Upper lobe of right lung (tissue), 1 donor: ENCODE measurements at places on chromosomes 5 and 9. TPM values are rescaled to one million over a fixed set of nuclear protein-coding genes. Genes with fewer than 3 reads are reported as not detected.

- H3K4me3 ChIP-seq: no peak overlapping the region
- no peak overlapping the region for H3K27ac ChIP-seq
- H3K36me3 ChIP-seq: no peaks in the 10 kb centered on the region
- no peak for DNase-seq
- no peaks in the 10 kb centered on the region for H3K4me1 ChIP-seq
Observed at GRCh38 chr5:106392766-106393165, 1278.0 kb downstream of the EFNA5 start.

DNA sequence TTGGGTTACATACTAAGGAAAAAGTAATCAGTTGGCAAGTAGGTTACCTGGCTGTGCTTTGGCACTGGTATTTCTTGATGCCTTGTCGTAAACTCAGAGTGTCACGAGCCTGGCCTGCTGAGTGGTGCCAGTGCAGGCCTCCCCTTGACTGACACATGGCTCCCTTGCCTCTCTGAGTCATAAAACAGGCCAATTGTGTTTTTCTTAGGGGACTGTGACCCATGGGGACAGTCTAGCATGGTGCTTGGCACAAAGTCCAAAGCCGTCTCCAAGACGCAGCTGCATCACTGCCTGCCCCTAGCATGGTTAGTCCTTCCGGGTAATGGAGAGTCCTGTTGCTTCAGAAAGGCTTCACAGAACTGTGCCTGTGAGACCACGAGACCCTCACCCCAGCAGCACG, 132.5 kb downstream of the MVB12B start:
- H3K36me3 ChIP-seq: no peaks in the 10 kb centered on the region
- no peaks in the 10 kb centered on the region for H3K27me3 ChIP-seq
- no peak overlapping the region for H3K4me3 ChIP-seq
- no peak overlapping the region for H3K27ac ChIP-seq
- H3K4me1 ChIP-seq: no peaks in the 10 kb centered on the region
- no peak for DNase-seq

DNA sequence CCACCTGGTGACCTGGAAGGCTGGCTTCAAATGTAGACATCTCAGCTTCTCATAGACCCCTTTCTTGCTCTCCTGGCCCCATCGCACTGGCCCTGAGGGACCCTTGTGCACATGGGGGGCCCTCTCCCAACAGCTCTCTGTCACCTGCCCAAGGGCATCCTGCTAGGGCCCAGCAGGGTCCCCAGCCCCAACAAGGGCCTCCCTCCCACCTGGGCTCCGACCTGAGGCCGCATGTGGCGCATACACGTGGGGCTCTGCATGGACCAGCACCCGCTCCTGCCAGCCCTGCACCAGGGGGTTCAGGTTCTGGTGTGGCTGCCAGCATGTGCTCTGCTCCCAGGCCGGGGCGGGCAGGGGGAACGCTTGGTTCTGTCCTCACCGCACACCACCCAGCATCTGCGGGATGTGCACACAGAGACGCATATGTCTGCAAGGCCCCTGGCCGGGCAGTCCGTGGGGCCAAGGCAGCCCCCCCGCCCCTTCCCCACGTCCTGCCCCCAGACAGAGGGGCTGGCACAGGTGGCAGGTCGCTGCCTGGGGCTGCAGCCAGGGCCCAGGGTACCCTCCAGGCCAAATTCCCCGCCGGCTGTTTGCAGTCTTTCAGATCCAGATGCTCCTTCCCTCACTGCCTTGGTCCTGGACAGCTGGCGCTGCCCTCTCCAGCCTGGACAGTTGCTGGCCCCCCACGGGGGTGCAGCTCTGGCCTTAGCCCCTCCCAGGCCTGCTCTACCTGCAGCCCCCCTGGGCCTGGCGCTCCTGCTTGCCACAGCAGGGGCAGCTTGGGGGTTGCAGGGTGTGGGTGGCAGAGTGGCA, 17.9 kb upstream of the NRARP start:
- H3K27ac ChIP-seq: peak overlapping the region; percentile 6
- no peak overlapping the region for H3K4me3 ChIP-seq
- peaks cover 16% of the 10 kb centered on the region for H3K27me3 ChIP-seq
- DNase-seq: no peak

GRCh38 chr9:85510830-85511504, 230.8 kb downstream of the AGTPBP1 start:
- DNase-seq: no peak
- H3K4me1 ChIP-seq: no peaks in the 10 kb centered on the region
- no peaks in the 10 kb centered on the region for H3K27me3 ChIP-seq

- no peak for DNase-seq
- H3K36me3 ChIP-seq: no peaks in the 10 kb centered on the region
- no peak overlapping the region for H3K27ac ChIP-seq
- H3K4me1 ChIP-seq: no peaks in the 10 kb centered on the region
- no peak overlapping the region for H3K4me3 ChIP-seq
- no peaks in the 10 kb centered on the region for H3K27me3 ChIP-seq
Observed at GRCh38 chr5:139524446-139524845, 36.7 kb upstream of the UBE2D2 start.

GRCh38 chr5:6236170-6236793, 142.1 kb downstream of the MED10 start:
- no peaks in the 10 kb centered on the region for H3K4me1 ChIP-seq
- H3K27me3 ChIP-seq: no peaks in the 10 kb centered on the region
- no peak for DNase-seq

DNA sequence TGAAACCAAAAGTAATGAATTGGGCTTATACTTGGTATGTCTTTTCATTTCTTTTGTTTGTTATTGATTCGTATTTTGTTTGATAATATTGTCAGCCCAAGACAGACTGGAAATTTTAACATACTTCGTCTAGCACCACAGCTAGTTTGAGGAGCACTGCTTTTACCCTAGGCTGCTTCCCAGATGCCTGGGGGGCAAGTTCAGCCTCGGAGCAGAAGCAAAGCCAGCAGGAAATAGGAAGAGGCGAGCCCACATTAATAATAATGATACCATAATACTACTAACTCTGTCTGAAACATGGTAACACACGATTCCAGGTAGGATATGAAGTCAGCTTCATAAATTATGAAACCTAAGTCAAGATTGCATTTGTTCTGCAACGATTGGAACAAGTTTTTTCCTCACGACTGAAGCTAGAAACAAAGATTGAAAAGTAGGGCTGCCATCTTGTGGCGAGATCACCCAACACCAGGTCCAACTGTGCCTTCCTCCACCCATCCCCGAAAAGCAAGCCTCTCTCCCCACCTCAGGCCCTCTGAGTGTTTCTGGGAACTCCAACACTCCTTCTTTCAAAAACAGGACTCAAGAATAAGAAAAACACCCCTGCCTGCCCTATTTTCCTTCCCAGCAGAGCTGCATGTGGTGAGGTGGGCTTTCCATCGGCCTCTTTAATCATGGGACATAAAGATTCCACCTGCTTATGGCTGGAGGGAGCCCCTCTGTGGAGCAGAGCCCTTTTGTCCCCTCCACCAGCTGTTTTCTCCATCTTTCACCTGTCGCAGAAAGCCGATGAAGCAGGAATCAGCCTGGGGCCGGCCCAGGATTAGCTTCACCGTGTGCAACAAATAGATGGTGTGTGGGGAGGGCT, 236.4 kb downstream of the CAAP1 start:
- H3K36me3 ChIP-seq: no peaks in the 10 kb centered on the region
- no peak overlapping the region for H3K27ac ChIP-seq
- no peak for DNase-seq
- no peaks in the 10 kb centered on the region for H3K4me1 ChIP-seq

- no peaks in the 10 kb centered on the region for H3K36me3 ChIP-seq
- no peaks in the 10 kb centered on the region for H3K4me1 ChIP-seq
- no peak overlapping the region for H3K27ac ChIP-seq
- H3K4me3 ChIP-seq: no peak overlapping the region
- H3K27me3 ChIP-seq: no peaks in the 10 kb centered on the region
- no peak for DNase-seq
Observed at GRCh38 chr5:15959370-15960164, 220.0 kb downstream of the MARCHF11 start.

DNA sequence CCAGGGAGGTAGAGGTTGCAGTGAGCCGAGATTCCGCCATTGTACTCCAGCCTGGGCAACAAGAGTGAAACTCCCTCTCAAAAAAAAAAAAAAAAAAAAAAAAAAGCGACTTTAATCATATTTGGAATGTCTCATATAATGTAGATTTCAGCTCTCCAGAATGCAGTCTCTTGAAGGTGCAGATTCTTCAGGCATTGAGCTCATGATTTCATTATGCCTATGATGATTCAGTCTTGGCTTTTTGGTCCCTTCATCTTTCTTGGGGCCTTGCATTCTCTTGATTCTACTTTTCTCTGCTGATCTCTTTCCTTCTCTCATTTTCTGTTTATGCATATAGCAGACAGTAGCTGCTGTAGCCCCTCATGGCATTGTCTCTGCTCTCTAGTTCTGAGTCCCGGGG, 22.9 kb downstream of the KDM4C start:
- H3K27me3 ChIP-seq: no peaks in the 10 kb centered on the region
- peaks cover 14% of the 10 kb centered on the region for H3K4me1 ChIP-seq
- H3K27ac ChIP-seq: no peak overlapping the region
- DNase-seq: no peak
- no peaks in the 10 kb centered on the region for H3K36me3 ChIP-seq
- H3K4me3 ChIP-seq: no peak overlapping the region

DNA sequence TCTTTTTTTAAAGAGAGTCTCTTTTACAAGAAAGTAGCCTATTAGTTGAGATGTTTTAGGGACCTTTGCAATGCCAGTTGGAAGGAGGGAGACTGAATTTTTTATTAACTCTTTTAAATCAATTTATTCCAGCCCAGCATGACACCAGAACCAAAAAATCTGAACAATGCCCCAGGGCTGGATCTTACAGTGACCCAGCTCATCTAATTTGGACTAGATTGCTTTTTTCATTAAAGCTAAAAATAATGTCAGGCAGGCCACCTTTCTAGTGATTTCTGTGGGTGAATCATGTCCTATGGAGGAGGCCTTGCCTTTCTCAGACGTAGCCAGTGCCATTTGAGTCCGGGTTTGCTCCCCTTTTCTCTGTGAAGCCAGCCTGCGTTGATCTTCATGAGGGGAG, 38.8 kb downstream of the MAP1B start:
- H3K27ac ChIP-seq: no peak overlapping the region
- no peaks in the 10 kb centered on the region for H3K27me3 ChIP-seq
- H3K4me1 ChIP-seq: no peaks in the 10 kb centered on the region
- no peak for DNase-seq
- H3K4me3 ChIP-seq: no peak overlapping the region

GRCh38 chr5:57316798-57317327, 143.0 kb downstream of the GPBP1 start:
- H3K4me3 ChIP-seq: no peak overlapping the region
- H3K27me3 ChIP-seq: no peaks in the 10 kb centered on the region
- DNase-seq: no peak
- peaks cover 9% of the 10 kb centered on the region for H3K4me1 ChIP-seq

DNA sequence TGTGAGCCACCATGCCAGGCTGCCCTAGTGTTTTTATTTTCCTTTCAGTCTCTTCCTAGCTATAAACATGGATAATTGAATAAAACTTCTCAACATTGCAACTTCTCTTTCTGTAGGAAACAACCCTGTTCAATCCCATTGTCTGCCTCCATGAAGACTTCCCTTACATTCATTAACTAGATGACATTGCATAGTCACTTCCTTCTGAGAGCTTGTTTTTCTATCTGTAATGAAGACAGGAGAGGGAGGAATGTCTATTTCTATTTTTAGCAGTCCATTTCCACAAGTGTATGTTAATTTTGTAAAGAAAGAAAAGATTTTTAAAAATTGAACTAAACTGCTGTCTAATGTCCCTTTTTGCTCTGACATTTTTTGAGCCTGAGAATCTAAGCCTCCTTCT, 55.6 kb upstream of the MELK start:
- no peaks in the 10 kb centered on the region for H3K27me3 ChIP-seq
- H3K4me3 ChIP-seq: no peak overlapping the region
- H3K4me1 ChIP-seq: no peaks in the 10 kb centered on the region

GRCh38 chr5:96017951-96018350, 56.3 kb upstream of the ELL2 start:
- no peaks in the 10 kb centered on the region for H3K36me3 ChIP-seq
- H3K4me1 ChIP-seq: no peaks in the 10 kb centered on the region
- no peak overlapping the region for H3K27ac ChIP-seq
- DNase-seq: no peak

DNA sequence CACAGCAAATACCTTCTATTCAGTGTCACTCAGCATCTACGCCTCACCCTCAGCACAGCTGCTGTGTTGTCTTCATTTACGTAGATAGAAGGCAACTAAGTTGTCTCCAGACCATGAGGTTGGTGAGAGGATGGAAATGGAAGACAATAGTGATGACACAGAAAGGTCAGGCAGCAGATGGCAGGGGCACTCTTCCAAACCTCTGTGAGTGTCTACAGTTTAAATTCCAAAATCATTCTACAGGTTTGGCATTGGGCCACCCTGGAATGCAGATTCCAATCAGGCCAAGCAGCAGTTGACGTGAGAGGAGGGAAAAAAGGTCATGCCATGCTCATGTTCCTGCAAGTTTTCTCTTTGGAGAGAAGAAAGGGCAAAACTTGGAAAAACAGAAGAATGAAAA, 68.7 kb upstream of the ADAMTSL1 start:
- DNase-seq: no peak
- no peaks in the 10 kb centered on the region for H3K27me3 ChIP-seq
- no peak overlapping the region for H3K27ac ChIP-seq

- no peak for DNase-seq
- H3K36me3 ChIP-seq: no peaks in the 10 kb centered on the region
- no peak overlapping the region for H3K27ac ChIP-seq
- peaks cover 14% of the 10 kb centered on the region for H3K4me1 ChIP-seq
- H3K27me3 ChIP-seq: no peaks in the 10 kb centered on the region
- H3K4me3 ChIP-seq: no peak overlapping the region
Observed at GRCh38 chr5:57447658-57448057, 35.0 kb downstream of the ACTBL2 start.

DNA sequence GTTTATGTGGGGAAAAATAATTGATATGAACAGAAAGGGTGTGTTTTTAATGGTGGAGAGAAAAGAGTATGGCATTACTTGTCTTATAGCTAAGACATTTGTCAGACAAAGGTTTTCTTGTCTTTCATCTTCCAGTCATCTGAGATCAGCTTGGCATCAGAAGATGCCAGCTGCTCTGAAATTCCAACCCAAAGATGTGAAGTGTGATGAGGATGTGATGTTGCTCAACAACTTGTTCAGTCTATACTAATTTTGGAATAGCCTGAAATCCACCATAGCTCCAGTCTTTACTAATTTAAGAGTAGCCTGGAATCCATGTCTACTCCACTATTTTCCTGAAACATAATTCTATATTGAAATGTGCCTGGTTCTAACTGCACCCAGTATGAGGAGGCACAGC, 182.3 kb downstream of the CFAP90 start:
- no peaks in the 10 kb centered on the region for H3K27me3 ChIP-seq
- DNase-seq: no peak
- H3K4me3 ChIP-seq: no peak overlapping the region

- DNase-seq: no peak
- no peaks in the 10 kb centered on the region for H3K4me1 ChIP-seq
- no peak overlapping the region for H3K27ac ChIP-seq
Observed at GRCh38 chr5:158265931-158266700, 407.2 kb upstream of the CLINT1 start.

CER1 gene
- total RNA-seq: not detected

GAPVD1 gene
- total RNA-seq: 68.9 TPM

ARSB gene
- total RNA-seq: 15.8 TPM

TRUB2 gene
- 19.1 TPM for total RNA-seq

CD74 gene
- total RNA-seq: 2,961 TPM

GRXCR2 gene
- not detected for total RNA-seq

UCK1 gene
- total RNA-seq: 27.9 TPM

SNX2 gene
- total RNA-seq: 102 TPM

CKMT2 gene
- 3.0 TPM for total RNA-seq
